ENCODE measurements at places on chromosomes 7 and 10.
A peak's percentile ranks its signal among the peaks of the same experiment; 100 is the strongest.

GRCh38 chr7:50404392-50404791, 45.8 kb downstream of the FIGNL1 start:
- no peak for DNase-seq

GRCh38 chr7:95544171-95544570, 52.1 kb downstream of the PDK4 start:
- no peak for DNase-seq

- DNase-seq: no peak
Observed at GRCh38 chr10:75462865-75463264, 31.4 kb downstream of the LRMDA start.

DNA sequence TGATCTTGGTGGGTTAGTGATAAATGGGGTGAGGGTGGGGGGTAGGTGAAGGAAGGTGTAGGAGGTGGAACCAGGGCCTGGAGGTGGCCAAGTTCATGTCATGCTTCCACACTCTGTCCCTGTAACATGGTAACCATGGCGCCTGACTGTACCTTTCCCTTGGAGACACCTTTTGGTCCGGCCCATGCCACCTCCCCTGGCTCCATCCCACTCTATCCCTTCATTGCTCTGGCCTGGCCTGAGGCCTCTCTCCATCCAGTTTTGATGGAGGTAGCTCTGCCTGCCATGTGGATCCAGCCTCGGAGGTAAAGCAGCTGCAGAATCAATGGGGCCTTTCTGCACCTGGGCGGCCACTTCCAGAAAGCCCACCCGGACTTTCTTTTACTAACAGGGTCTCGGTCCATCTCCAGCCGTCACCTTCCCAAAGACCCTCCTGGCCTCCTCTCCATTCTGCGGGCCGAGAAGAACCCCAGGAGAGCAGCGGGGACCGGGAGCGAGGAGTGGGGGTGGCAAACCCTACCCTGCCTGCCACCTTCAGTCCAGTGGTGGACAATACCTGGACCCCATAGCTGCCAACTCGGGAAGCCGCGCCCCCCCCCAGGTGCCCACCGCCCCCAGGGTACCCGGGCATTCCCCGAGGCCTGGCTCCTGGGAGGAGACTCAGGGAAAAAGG, 504 bp upstream of the TRRAP start:
- DNase-seq: no peak

GRCh38 chr7:30390736-30391636, 87.6 kb downstream of the NOD1 start:
- DNase-seq: no peak

GRCh38 chr7:133344275-133344674, 91.4 kb downstream of the EXOC4 start:
- DNase-seq: no peak

GRCh38 chr10:61325223-61325960, 127.8 kb downstream of the TMEM26 start:
- DNase-seq: no peak

DNA sequence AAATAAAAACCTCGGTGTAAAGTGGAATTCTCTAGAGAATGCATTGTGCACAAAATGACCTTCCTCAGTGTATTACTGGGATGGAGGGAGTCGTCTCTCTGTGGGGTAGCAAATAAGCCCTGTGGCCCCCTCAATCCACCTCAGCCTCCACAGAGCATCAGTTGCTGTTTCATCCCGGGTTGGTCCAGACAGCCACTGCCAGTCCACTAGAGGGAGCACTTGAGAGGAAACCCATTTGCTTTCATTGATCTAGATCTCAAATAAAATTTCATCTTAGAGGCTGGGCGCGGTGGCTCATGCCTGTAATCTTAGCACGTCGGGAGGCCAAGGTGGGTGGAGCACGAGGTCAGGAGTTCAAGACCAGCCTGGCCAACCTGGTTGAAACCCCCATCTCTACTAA, 1128.7 kb downstream of the CNTNAP2 start:
- DNase-seq: no peak

DNA sequence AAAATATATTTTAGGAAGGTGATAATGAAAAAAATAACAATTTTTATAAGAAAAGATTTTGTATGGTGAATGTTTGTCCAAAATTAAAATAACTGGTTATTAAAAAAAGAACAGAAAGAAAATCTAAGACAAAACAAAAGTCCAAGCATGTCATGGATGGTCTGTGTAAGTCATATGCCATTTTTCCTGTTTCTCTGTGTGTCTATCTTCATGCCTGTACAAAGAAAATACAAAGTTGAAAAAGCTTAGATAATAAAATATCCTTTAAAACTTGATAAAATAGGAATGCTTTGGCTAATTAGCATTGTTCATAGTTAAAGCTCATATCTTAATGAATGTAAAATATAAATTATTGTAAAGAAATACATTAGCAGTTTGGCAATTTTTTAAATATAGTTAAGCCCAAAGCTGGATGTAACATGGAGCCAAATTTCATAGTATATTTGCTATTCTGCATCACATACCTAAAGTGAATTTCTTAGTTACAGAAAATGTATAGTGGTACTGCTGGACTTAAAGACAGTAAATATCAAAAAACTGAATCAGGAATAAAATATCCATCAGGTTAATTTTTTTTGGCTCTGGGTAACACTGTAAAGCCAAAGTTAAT, 661.1 kb downstream of the PCDH15 start:
- DNase-seq: no peak

DNA sequence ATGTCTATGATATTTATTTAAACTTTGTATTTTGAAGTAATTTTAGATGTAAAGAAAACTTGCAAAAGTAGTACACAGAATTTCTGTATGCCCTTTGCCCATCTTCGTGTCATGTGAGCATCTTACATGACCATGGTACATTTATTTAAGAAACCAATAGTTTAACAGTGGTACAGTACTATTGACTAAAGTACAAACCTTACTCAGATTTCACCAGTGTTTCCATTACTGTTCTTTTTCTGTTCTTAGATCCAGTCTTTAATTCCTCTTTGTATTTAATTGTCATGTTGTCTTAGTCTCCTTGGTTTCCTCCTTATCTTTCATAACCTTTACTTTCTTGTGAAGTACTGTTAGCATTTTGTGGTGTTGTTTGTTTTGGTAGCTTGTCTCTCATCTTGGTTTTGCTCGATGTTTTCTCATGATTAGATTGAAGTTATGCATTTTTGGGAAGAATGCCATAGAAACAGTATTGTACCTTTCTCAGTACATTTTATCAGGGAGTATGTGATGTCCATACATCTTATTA, 24.1 kb downstream of the TAX1BP1 start:
- DNase-seq: no peak

GRCh38 chr10:97740613-97741012, 3.7 kb downstream of the ZFYVE27 start:
- peak; percentile 1 for DNase-seq

GRCh38 chr7:1601956-1602355, 32.1 kb upstream of the PSMG3 start:
- DNase-seq: no peak

DNA sequence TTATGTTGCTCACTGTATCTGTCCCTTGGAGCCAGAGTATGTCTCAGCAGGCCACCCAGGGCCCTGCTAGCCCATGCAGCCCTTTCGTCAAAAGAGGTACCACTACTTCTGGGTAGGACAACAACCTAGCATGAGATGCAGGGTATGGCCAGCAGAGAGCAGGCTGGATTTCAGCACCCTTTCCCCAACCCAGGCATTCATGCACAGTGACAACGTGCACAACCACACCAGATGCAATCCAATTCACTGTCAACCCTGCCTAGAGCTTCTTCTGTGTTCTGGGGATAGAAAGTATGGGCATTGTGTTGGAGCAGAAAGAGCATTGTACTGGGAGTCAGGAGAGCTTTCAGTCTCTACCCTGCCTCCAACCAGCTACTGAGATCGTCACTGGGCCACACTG, 37.9 kb downstream of the JAZF1 start:
- no peak for DNase-seq

DNA sequence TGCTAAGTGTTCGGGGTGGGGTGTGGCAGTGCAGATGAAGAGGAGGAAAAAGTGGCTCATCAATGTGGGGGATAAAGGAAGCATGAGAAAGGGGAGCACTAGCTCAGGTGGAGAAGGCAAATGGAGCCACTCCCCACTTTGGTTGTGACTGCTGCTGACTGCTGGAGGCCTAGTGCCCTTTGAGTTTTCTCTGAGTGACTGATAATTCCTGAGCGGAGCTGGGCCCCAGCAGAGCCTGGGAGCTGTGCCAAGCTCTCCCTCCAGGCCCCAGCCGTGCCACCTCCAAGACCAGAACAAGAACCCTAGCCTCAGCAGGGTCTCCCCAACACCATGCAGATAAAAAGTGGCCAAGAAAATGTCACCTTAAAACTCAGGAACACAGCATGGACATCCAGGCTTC, 9.7 kb upstream of the RASSF4 start:
- no peak for DNase-seq

DNA sequence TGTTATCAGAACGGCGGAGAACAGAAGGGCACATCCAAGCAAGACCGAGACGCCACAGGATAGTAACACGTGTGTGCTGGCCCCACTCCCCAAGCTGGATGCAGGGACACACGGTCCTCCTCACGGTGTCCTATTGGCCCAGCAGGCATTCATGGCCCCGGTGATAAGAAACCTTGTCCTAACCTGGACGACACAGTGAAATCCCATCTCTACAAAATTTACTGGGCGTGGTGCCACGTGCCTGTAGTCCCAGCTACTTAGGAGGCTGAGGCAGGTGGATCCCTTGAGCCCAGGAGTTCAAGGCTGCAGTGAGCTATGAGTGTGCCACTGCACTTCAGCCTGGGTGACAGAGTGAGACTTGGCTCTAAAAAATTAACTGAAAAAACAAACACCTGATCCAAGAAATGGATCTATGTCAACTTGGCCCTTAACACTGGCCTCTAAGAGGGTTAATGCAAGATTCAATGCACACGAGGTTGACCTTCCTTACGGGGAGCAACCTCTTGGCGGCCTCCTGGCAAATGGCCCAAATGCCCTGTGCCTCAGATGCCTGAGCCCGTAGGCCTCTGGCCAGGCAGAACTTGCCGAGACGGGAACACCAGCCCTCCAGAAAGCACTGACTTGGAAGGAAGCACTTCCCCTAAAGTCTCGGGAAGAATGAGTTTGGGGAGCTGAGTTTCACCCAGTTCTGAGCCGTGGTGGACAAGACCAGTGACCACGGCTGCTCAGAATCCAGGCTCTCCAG, 72.3 kb downstream of the ZRANB1 start:
- no peak for DNase-seq

DNA sequence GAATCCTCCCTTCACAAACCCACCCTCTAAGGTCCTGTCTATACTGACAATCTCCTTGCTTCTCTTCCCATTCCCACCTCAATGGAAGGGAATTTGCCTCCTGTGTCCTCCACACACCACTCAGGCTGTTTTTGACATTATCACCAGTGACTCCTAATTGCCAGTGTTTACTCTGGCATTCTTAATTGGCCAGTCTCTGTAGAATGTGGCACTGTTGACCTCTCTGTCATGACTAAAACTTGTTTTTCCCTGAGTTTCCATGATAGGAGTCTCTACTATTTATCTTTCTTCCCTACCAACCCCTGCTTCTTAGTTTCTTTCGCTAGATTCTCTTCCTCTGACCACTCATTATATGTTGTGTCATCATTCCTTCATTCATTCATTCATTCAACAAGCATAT, 12.1 kb downstream of the SLC16A12 start:
- no peak for DNase-seq

GRCh38 chr10:20908391-20908790, 11.3 kb upstream of the NEBL start:
- DNase-seq: no peak
